A549 (cell line): ENCODE measurements at places on chromosomes 7 and 10. TPM values are rescaled to one million over a fixed set of nuclear protein-coding genes. Genes with fewer than 3 reads are reported as not detected.

LRRC61 gene
- polyA plus RNA-seq: 0.10 to 0.47 TPM (median 0.19 TPM) in 3 replicates

NYAP1 gene
- 1.5 to 3.7 TPM (median 3.1 TPM) in 3 replicates for polyA plus RNA-seq

ANKRD7 gene
- polyA plus RNA-seq: 0.63 to 0.83 TPM (median 0.70 TPM) in 3 replicates

TMEM270 gene
- polyA plus RNA-seq: not detected in 3 replicates

TMEM229A gene
- polyA plus RNA-seq: not detected in 3 replicates

IL2RA gene
- polyA plus RNA-seq: not detected in 3 replicates

FAM25C gene
- 0.70 to 0.73 TPM in 2 of 3 replicates, not detected in the other for polyA plus RNA-seq

MCM7 gene
- polyA plus RNA-seq: 265 to 287 TPM (median 280 TPM) in 3 replicates

GRCh38 chr7:29826530-29826822 is 20.2 kb downstream of the WIPF3 start:
- DNase-seq: no peak

DNA sequence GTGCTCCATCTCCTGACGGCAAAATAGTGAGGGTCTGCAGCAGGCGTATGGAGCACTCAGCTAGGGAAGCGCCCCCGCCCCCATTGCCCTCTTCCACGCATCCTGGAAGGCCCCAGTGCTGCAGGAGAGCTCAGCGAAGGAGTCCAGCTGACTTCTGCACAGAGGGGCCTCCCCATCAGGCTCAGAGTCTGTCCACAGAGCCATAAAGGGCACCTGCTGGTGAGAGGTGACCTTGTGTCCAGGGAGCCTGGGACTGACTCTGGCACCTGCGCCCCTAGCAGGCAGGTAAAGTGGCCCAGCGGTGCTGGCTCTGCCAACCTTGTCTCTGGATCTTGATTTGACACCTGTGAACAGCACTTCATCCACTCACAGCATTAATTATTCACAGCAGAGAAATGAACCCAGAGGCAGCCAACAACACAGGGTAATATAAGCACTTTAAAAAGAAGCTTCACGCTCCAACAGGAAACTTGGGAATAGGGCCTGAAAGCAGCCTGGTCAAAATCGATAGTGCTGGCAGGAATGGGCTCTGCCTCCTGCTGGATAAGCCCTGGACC is 59.6 kb downstream of the VOPP1 start:
- DNase-seq: no peak

DNA sequence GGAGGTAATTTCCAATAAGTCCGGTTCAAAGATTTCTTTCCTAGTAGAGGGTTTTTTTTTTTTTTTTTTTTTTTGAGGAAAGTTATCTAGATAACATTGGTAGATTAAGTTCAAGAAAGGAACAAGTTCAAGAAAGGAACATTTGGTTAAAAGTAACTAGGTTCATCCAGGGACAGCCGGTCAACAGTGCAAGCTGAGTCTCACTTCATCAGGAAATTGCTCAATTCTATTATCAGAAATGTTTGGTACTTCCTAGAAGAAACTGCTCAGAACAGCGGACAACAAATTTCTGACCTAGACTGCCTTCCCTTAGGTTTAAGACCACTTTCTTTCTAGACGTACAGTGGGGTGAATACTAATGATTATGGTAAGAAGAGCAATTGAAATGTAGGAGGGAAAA is 3.7 kb upstream of the IL2RA start:
- DNase-seq: no peak

DNA sequence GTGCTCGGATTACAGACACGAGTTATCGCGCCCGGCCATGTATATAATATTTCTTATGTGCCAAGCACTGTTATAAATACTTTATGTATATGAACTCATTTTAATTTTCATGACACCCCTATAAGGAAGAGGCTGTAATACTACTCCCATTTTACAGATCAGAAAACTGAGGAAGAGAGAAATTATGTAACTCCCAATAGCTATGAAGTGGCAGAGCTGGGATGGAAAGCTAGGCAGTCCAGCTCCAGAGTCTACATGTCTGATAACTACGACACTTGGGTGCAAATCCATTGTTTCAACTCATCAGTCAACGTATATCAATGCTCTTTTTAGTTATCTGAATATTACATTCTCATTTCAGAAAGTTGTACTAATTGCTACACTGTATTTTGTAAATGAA is 17.0 kb downstream of the PDK4 start:
- no peak for DNase-seq

GRCh38 chr7:100111914-100112313 is 7.2 kb downstream of the TAF6 start:
- no peak for DNase-seq

DNA sequence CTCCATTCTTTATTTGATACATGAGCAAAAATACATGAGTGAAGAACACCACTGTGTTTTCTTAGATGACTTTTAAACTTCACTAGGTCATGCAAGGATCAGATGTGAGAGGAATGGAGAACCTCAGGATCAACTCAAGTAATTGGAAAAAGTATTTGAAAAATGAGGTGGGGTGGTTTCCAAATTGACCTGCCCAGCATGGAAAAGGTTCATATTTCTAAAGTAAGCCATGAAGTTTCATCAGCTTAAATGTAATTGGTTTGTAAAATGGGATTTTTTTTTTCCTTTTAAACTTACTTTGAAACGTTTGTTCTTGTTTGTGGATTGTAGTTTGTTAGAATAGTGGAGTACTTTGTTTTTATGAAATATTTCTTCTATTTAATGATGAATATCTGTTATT is 134.8 kb downstream of the MLLT10 start:
- DNase-seq: no peak

GRCh38 chr7:15682751-15683245 is 3.7 kb downstream of the MEOX2 start:
- no peak for DNase-seq

DNA sequence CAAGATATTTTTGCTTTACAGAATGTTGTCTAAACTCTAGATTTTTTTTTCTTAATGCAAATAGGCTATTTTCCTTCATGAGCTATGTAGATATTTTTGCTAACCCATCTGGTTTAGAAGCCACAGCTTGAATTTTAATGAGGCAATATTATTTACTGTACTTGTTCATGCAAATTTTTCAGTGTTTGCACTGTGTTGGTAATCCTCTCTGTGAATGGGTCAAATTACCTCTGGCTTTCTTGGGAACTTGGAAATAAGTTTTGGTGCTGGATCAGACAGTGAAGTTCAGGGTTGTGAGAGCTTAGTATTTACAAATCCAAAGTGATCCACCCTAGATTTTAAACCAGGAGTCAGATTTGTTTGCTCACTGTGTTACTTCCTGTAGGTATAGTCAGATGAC is 686.9 kb downstream of the NXPH1 start:
- no peak for DNase-seq

- no peak for DNase-seq
Observed at GRCh38 chr10:130578532-130579289, 442.5 kb downstream of the GLRX3 start.

DNA sequence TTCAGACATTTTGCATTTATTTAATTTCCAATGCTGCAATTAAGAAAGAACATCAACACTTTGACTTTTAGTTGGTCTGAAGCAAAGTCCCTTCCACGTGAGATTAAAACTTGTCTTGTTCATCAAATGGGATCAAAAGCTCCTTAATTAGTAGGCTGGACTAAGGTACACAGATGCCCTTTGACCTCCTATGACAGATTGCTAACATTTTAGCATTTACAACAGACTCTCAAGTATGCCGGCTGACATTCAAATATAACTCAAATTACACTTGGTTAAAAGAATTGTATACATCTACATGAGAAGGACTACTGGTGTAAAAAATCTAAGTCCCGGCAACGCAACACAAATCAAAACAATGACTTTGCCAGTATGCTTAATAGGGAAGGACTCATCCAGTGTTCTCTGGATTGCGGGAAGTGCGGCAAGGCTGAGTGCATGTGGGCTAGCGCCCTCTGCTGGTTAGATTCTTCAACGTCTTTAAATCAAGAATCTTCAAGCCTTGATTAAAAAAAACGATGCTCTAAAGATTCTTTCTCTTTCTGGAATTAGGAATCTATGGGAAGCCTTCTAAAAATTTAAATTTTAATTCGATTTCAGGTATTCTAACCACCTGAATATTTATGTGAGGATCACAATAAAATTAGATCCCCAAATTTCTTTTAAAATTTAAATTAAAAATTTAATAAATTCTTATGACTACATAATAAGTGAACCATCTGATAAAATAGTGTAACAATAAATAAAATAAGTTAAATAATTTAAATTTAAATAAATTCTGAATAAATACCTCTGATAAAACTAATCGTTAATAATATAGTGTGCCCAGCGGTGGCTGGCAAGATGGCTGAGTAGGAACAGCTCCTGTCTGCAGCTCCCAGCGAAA is 444.7 kb downstream of the DGKB start:
- DNase-seq: peak; percentile 31

GRCh38 chr7:14184292-14184864 is 194.9 kb upstream of the ETV1 start:
- no peak for DNase-seq

DNA sequence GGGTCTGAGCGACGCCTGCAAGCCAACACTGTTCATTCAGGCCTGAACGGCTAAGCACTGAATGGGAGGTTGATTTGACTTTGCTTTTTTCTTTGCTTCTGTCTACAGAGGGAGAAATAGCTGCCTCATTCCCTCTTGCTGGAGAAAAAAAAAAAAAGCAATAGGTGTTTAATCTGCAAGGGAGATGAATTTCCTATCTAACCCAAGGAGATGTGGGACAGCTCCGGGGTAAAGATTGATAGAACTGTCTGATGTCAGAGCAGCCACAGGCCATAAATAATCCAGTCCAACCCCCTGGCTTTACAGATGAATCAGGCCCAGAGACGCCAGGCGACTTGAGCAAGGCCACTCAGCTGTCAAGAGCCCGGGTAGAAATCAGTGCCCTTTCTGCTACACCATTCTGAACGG is 168.0 kb downstream of the ARHGAP12 start:
- no peak for DNase-seq

DNA sequence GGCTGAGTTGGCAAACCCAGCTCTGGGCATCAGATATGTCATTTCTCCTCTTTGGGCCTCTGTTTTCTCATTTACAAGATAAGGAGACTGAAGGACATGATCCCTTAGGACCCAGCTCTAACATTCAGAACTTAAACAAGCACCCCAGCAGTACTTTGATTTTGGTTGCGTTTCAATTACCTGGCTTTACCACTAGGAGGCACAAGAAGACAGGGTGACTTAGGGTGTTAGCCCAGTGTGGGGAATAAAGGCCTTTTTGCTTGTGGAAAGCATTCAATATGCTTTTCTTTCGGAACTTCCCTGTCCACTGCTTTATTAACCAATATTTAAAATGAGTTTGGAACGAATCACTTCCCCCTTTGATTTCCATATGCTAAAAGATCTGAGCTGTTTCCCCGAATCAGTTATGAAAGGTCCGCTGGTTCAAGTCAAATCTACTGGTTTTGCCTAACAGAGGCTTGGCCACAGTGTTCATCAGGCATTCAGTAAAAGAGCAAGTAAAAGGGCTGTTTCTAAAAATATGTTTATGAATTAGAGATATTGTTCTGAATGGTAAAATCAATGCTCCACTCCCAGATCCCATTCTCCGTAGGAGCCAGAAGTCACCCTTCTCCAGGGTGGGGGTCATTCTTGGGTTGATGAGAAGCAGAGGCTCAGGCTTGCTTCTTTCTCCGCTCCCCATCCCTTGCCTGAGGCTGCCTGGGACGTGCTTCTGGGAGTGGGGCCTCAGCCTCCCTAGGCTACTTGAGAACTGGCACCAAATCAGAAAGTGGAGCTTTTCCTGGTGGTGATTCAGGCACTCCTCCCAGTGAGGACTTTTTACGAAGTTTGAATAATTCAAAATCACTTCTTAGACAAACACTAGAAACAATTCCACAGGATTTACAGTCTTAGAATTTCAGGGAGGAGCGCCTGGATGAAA is 105.5 kb downstream of the MYOF start:
- peak; percentile 90 for DNase-seq

DNA sequence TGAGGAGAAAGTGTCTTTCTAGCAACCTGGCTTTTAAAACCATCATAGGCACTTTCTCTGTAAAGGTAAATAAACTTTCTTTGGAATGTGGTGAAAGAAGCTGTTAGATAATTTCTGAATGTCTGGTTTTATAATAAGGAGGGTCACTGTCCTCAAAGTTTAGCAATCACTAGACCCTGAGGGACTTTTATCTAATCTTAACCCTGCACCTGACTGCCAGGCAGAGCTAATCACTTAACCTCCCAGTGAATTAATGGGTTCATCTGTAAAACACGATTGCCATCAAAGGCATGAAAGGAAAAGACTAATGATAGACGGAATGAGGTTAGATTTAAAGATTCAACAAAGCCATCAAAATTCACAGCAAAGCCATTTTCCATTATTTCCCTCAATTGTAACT is 553.8 kb downstream of the GRM8 start:
- DNase-seq: no peak

DNA sequence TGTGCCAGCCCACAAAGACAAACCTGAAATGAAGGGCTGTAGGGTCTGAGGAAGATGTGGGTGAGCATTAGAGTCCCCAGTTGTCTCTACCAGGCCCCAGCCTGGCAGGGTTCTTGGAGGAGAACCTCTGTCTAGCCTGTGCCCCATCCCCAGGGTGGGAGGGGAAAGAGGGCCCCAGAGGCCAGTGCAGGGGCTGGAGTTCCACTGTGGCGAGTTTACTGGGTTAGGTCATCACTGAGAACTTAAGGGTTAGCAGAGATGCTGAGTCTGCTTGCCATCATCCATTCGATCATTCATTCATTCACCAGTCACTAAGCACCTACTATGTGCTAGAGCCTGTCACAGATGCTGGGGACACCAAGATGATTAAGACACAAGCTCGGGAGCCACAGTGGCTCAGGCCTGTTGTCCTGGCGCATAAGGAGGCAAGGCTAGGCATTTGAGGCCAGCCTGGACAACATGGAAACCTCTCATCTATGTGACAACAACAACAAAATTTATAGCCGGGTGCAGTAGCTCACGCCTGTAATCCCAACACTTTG is 2.6 kb downstream of the ANKRD2 start:
- DNase-seq: no peak

- DNase-seq: no peak
Observed at GRCh38 chr7:151390598-151391357, 19.1 kb downstream of the WDR86 start.

- DNase-seq: no peak
Observed at GRCh38 chr7:1993031-1993695, 239.6 kb downstream of the MAD1L1 start.

DNA sequence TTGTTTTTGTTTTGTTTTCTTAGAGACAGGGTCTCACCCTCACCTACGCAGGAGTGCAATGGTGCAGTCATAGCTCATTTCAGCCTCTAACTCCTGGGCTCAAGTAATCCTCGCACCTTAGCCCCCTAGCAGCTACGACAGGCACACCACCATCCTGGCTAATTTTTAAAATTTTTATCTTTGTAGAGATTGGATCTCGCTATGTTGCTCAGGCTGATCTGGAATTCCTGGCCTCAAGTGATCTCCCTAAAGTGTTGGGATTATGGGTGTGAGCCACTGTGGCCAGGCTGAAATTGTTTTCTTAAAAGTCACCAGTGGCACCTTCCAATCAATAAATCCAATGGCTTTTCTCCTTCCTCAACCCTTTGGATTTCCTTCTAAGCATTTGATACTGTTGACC is 20.9 kb upstream of the DDX50 start:
- no peak for DNase-seq

- no peak for DNase-seq
Observed at GRCh38 chr7:16999541-17000267, 117.9 kb upstream of the AGR3 start.
